NCI-H748 treated with DMSO at 0.1 percent for 48 hours (cell line): ENCODE measurements at places on chromosomes 3 and 15.

GRCh38 chr15:25183581-25184251 is 228.9 kb downstream of the SNRPN start:
- no peak for DNase-seq

DNA sequence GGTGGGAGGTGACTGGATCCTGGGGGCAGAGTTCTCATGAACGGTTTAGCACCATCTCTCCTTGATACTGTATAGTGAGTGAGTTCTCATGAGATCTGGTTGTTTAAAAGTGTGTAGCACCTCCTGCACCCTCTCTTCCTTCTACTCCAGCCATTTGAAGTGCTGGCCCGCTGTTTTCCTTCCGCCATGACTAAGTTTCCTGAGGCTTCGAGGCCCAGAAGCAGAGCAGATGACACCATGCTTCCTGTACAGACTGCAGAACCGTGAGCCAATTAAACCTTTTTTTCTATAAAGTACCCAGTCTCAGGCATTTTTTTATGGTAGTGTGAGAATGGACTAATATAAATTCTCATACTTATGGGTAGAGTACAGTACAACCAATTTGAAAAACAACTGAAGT is 123.6 kb upstream of the BHLHE40 start:
- no peak for DNase-seq

GRCh38 chr3:116140100-116140689 is 305.1 kb downstream of the LSAMP start:
- DNase-seq: peak; percentile 42

DNA sequence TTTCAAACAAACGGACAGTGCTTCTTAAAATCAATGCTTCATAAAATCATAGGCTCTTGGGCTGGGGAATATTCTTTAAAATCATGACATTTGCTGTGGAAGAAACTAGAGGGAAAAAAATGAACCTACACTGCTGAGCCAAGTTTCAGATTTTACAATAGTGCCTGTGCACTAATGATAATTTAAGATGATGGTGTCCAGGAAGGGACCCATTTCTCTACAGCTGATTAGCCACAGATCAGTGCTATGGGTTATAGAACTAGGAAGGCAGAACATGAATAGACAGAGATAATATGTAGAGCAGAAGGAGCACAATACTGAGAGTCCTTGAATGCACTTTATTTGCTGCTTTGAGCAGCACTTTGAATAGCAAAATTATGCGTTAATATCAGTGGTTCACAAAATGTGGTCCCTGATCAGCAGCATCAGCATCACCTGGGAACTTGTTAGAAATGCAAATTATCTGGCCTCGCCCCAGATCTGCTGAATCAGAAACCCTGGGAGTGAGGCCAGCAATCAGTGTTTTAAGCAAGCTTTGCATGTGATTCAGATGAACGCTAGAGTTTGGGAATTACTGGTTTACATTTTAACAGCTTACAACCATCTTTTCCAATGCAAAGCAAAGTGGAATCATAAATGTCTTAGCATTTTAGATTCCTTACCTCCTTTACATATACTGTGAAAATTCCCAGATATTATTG is 135.8 kb upstream of the ANKRD28 start:
- no peak for DNase-seq

GRCh38 chr3:117486719-117487716 is 777.4 kb downstream of the TUSC7 start:
- DNase-seq: peak; percentile 26

DNA sequence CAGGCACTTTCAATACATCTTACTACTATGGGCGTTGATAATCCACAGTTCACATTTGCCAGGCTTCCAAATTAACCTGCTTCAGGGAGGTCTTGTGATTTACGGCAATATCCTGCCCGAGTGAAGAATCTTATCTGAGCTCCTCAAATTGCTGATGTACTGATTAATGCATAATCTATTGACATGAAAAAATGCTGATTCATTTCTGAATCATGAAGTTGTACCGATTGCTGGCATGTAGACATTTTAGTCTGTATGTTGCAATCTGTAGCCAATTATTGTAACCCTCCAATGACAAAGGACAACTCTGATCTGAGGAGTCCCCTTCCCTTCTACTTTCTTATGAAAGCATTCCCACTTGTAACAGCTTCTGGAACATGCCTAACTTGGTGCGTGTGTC is 97.2 kb downstream of the SEC22A start:
- no peak for DNase-seq

- no peak for DNase-seq
Observed at GRCh38 chr3:157906627-157907026, 199.6 kb downstream of the SHOX2 start.

DNA sequence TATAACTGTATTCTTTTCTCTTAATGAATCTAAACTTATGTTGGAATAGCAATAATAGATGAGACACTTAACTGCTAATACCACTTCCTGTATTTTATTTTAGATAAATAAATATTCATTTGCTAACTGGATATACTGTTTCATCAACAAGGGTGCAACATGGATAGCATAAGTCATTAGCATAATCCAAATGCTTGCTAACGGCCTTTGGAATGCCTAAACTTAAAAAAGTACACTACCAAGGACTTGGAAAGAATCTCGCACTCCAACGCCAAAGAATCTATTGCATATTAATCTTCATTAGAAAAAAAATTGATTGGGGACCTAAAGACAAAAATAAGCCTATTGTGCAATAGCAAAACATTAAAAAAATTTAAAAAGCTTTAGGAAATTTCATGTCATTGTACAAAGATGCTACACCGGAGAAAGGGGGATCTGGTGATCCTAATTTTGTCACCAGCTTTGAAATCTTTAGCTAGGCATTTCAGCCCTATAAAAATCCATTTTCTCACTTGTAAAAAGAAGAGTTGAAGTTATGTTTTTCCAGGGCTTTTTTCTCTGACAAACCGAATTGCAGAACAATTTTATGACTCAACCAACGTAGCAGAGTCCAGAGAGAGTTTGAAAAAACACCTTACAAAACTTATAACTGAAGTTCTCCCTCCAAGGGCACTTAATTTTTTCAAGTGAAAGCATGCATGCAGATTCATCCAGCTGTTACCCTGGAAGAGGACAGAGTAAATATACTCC is 4.1 kb downstream of the VGLL3 start:
- no peak for DNase-seq

GRCh38 chr3:188154809-188155574 is 1.0 kb downstream of the LPP start:
- no peak for DNase-seq

- no peak for DNase-seq
Observed at GRCh38 chr15:38846346-38846745, 281.7 kb upstream of the RASGRP1 start.

- DNase-seq: no peak
Observed at GRCh38 chr3:185411133-185411532, 48.2 kb downstream of the MAP3K13 start.

DNA sequence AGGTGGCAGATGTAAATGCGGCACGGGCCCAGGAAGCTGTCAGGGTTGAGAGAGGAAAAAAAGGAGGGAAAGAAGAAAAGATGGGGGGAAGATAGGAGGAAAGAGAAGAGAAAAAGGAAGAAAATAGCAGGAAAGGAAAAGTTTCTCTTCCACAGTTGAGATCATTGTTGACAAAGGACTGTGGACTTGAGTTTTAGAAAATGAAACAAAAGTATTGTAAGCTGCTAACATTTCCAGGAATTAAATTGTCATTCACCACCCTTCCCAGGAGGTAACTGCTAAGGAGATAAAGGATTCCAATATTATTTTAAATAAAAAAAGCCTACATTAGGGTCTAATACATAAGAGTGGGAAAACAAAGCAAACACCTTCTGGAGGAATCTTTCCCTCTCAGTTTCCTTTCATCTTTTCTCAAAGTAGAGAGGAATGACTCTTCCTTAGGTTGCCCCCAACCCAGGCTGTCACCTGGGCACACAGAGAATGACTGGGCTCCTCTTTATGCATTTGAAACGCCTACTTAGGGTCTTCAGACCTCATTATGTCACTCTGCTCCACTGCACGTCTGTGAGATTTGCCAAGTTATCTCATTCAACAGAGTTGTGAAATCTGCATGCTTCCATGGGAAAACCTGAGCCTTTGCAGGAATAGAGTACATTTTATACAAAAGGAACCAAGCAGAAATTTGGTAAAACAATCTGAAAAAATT is 194.0 kb downstream of the TNIK start:
- no peak for DNase-seq

- DNase-seq: no peak
Observed at GRCh38 chr3:193929921-193930646, 205.9 kb upstream of the HES1 start.

- no peak for DNase-seq
Observed at GRCh38 chr3:142656575-142656974, 60.4 kb downstream of the PLS1 start.

DNA sequence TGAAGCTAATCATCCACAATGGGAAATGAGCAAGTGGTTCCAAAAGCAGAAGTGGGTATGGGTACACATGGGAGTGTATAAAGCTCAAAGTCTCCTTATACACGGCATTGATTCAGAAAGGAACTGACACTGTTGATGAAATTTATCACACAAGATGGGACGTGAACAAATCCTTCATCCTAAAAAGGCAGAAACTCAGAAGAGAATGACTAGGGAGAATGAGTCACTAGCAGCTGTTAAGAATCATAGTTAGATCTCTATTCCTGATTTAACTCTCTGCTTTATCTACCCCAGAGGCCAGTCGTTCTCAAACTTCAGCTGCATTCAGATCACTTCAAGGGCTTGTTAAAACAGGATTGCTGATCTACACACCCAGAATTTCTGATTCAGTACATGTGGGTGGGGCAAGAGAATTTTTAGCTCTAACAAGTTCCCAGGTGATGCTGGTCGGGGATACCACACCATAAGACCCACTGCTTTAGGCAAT is 97.7 kb upstream of the PHLDB2 start:
- DNase-seq: no peak

DNA sequence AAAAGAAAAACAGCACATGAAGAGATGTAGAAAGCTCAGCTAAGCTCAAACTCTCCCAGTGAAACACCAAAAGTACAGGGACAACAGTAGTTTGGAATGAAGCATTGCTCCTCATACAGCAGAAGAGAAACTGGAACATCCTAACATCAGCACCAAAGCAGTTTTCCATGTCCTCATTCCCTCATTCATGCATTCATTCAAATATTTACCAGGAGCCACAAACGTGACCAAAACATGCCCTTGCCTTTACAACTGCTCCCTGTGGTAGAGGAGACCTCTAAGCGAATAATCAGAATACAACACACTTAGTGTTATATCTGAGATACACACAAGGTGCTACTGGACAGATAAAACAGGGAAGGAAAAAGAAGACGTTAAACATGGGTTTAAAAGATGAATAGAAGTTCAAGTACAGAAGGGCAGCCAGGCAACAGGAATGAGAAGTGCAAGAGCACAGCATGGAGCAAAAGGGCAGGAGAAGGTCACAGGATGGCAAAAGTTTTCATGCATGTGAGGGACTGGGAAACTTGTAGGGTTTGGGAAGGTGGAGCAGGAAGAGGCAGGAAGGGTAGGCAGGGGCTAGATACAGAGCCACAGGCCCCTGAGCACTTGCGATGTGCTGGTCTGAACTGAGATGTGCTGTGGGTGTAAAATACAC is 58.5 kb upstream of the LMCD1 start:
- DNase-seq: no peak

- DNase-seq: no peak
Observed at GRCh38 chr15:72933976-72934375, 118.3 kb upstream of the NEO1 start.

DNA sequence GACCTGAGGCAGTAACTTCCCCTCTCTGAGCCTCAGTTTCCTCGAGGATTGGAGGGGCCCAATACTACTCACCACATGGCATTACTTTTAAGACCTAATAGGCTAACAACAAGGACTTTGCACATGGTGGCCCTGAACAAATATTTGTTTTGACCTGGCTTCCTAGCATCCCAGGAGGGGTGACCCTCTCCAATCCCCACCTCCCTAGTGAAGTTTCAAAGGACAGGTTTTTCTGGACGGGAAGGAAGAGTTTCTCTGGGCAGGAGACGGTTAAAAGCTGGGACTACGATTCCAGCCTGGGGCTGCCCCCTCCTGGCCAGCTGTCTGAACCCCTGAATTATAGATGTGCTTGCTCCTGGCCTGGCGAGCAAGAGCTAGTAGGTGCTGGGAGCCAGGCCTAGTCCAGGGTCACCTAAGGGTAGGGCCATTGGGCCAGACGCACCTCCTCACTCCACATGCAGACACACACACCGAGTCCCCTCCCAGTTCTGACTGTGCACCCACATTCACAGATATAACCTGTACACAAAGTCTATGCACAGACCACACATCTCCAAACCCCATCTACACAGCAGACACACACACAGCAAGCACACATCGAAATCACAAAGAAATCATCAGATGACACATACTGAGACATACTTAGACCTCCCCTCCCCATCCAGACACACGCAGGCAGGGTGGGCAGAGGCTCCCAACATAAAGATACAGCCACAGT is 2.7 kb upstream of the ISL2 start:
- no peak for DNase-seq

- no peak for DNase-seq
Observed at GRCh38 chr3:178255315-178255714, 280.9 kb upstream of the KCNMB2 start.

GRCh38 chr3:14767245-14768051 is 51.3 kb upstream of the FGD5 start:
- no peak for DNase-seq

DNA sequence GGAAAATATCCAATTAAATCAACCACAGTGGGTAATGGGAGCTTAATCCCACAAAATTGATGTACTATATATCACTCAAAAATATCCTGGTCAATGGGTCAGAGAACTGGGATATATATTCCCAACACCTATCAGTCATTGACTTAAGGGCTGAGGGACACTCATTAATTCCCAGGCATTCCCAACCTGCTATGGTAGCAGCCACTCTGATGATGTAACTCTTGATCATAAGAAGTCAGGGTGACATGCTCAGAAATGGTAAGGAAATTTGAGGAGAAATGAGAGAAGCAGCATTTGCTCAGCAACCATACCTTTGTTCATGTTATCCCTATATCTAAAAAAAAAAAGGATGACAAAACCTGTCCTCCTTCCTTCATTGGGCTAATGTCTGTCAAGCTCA is 3.1 kb upstream of the PLOD2 start:
- no peak for DNase-seq

- DNase-seq: no peak
Observed at GRCh38 chr15:88747631-88748030, 55.6 kb upstream of the ACAN start.

DNA sequence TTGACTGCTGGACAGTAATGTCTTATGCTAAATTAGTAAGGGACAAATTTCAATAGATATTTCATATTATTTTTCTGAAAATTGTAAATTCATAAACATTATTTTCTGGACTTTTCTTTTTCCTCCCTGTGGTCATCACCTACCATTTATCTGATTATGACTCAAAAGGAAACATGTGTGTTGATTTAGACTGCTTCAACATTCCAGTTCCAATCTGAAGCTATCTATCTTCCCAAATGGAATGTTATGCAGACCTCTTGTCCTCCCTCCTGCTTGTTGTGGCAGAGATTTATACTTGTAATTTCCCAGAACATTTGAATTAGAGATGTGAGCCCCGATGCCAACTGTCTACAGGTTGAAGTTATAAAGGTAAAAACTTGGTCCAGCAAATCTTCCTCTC is 803.4 kb downstream of the TUSC7 start:
- no peak for DNase-seq

- DNase-seq: no peak
Observed at GRCh38 chr3:14631101-14631497, 20.5 kb upstream of the CCDC174 start.

GRCh38 chr3:5731100-5731499 is 543.6 kb downstream of the EDEM1 start:
- DNase-seq: no peak

- no peak for DNase-seq
Observed at GRCh38 chr3:160691962-160692361, 15.0 kb downstream of the ARL14 start.

GRCh38 chr3:160451602-160452001 is 2.0 kb upstream of the TRIM59 start:
- no peak for DNase-seq
